ENCODE measurements at places on chromosomes 7 and 10. TPM values are rescaled to one million over a fixed set of nuclear protein-coding genes. Genes with fewer than 3 reads are reported as not detected.

- DNase-seq: no peak
Measured at GRCh38 chr10:111967547-111967946, 216.0 kb downstream of the GPAM start.

DNA sequence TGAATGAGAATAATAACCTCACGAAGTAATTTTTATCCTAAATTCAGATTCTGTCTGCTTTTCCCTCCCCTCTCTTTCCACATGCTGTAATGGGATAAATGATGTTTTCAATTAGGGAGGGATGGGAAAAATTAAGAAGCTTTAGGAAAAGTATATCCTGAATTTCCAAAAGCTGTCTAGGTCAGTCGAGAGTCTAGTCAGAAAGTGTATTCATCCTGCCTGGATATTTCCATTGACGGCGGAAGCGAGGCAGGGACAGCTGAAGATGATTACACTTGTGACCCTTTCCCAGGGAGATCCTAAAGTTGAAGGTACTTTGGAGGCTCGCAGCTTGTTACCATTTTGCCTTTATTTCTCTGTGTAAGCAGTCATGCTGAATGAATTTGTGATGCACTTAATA, 204.1 kb downstream of the ZNF365 start:
- no peak for DNase-seq

GRCh38 chr7:39971924-39972323, 21.9 kb downstream of the CDK13 start:
- DNase-seq: no peak

GRCh38 chr7:17706275-17706674, 234.0 kb downstream of the SNX13 start:
- DNase-seq: no peak

DNA sequence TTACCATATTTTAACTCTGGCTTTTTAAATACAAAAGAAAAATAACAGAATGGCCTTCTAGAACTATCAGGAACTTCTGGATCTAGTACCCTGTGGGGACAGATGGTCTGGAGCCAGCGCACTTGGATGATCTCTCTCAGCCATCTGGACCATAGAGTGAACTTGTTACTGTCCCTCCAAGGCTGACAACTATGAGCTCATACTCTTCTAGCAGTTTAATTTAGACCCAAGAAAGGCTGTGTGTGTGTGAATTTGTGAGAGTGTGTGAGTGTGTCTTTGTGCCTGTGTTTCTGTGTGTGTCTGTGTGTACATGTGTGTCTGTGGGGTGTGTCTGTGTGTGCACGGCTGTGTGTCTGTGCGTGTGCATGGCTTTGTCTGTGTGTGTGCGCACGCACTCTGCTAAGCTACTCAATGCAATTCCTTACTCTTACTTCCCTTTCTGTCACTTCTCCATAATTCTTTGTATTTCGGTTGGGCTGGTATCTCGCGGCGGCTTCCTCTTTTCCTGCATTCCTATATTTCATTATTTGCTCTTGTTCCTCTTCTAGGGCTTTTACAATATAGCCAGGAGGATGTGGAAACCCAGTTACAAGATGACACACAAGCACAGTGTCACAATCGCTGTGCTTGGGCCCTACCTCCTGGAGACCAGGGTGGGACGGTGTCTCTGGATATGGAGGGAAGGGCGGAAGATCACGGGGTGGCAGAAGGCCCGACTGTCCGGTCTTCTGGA, 51.9 kb downstream of the IKZF1 start:
- DNase-seq: no peak

CCDC172 gene
- not detected for total RNA-seq

HYAL4 gene
- total RNA-seq: not detected

- DNase-seq: no peak
Measured at GRCh38 chr7:45140827-45141226, 16.8 kb upstream of the RAMP3 start.

DNA sequence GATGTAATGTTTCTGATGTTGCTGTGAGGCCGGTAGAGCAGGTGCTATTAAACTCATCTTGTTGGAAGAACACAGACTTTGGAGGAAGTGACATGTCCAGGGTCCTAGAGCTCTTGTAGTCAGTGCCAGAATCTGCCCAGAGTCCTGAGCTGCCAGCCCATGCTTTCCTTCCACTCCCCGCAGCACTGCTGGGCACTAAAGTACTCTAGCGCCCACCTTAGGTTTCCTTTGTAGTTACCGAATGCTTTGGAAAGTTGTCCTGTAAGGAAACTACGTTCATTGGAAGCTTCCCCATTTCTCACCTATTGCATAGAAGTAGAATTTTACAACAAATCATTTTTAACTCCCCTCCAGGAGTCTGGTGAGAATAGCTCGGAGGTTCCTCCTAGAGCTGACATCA, 11.0 kb downstream of the ZNF862 start:
- no peak for DNase-seq

ATG9B gene
- total RNA-seq: 3.9 TPM

GRCh38 chr10:14554491-14555205, 220.0 kb downstream of the FAM107B start:
- no peak for DNase-seq

CRPPA gene
- 7.5 TPM for total RNA-seq

DNA sequence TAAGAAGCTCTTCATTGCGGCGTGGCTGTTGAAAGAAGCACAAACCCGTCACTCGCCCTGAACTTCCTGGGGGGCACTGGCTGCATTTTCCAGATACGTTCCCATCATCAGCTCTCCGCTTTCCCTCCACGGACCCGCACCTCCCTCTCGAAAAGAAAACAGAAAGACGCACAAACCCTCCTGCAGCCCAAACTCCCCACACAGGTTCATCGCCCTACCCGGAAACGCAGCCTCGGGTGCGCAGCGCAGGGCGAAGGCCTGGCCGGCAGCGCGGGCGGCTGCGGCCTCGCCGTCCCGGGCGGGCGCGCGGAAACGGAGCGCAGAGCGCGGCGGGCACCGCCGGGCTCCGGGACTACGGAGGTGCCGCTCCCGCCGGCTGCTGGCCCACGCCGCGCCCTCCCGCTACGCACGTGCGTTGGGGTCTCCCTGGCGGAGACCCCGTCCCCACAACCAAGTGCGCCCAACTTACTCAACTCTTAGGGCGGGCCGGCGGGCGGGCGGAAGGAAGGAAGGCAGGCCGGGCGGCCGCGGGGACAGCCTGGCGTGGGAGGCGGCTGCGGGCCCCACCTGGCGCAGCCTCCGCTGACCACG, 822 bp downstream of the ZNF800 start:
- DNase-seq: peak; percentile 7

- DNase-seq: no peak
Measured at GRCh38 chr10:129495698-129496097, 28.7 kb downstream of the MGMT start.

GRCh38 chr7:24138343-24138742, 145.6 kb upstream of the NPY start:
- no peak for DNase-seq

NPY gene
- total RNA-seq: 10.5 TPM

- DNase-seq: peak; percentile 2
Measured at GRCh38 chr7:97973206-97973658, 16.8 kb downstream of the OCM2 start.

NRG3 gene
- total RNA-seq: 27.1 TPM

- no peak for DNase-seq
Measured at GRCh38 chr10:47247148-47248059, 52.6 kb upstream of the GDF10 start.

- DNase-seq: no peak
Measured at GRCh38 chr10:24462889-24463552, 254.1 kb downstream of the KIAA1217 start.

C10orf71 gene
- not detected for total RNA-seq

- DNase-seq: no peak
Measured at GRCh38 chr7:106545275-106545674, 115.7 kb downstream of the CCDC71L start.

DNA sequence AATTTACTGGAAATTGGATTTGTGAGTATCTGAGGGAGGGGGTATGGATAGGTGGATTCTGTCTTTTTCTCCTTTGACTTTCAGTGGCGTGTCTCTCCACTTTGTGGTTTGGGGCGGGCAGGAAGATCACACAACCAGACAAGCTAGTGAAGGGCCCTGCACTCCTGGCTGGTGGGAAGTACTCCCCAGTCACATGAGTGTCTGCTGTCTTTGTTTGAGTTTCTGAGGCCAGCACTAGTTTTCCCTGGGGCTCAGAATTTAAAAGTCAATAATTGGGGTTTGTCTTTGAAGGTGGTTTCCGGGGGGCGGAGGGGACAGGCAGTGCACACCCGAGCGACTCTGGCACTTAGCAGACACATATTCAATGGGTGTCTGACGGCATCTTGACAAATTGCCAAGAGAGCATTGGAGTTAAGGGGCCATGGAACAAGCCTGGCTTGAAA, 120.1 kb downstream of the WDFY4 start:
- DNase-seq: no peak
